ENCODE measurements at places on chromosomes 5 and 9.

- DNase-seq = no peak
These were observed 940 bp upstream of the CAMK4 start for GRCh38 chr5:111223101-111223786.

GRCh38 chr5:141503681-141504080, 14.8 kb downstream of the PCDHGC5 start:
- DNase-seq = no peak

DNA sequence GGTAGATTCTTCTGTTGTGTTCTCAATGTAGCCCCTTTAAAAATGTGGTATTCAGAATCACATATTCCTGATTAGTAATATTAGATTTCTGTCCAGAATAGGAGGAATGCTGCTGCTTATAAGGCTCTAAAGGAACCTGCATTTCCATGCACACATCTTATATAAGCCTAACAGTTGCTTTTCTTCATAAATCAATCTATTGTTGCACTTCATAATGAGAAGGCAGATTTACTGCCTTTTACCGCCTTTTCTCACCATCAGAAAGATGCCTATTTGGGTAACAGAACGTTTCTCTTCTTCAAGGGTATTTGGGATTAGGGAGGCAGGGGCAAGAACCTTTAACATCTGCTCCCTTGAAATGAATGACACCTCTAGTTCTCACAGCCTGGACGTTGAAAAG, 243.4 kb downstream of the MLLT3 start:
- no peak for DNase-seq

DNA sequence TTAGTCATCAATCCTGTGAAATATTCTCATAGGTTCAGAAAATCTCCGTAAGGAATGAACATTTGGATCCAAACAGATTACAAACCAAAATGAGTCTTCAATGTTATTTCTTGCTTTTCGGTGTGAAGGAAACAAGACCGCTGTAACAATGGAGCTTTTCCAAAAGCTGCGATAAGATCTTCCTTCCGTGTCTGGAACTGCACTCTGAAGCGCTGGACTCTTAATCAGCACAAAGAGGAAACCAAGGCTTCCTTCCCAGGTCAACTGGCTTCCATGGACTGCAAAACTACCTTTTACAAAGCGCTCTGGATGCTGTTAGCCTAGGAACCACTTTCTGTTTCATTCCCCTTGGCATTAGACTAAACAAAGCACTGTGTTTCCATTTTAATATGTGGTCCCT, 137.9 kb upstream of the BASP1 start:
- no peak for DNase-seq

GRCh38 chr9:117437283-117437682, 22.4 kb upstream of the ASTN2 start:
- DNase-seq = no peak

DNA sequence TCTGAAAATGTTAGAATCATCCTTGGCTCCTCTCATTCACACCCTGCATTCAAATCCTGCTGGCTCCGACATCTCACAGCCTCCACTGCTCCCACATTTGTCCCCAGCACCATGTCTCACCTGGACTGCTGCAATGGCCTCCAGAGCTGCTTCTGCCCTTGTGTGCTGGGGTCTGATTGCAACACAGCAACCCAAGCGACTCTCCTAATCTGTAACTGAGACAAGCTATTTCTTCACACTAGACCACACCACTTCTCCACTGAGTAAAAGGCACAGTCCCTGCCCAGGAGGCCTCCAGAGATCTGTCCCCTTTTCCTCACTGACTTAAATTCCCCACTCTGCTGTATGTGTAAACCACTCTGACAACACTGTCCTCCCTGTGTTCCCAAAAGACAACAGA, 151.1 kb upstream of the TAS2R1 start:
- DNase-seq = no peak

- no peak for DNase-seq
These were observed 71.0 kb downstream of the FANCC start for GRCh38 chr9:95246547-95246946.

- DNase-seq = no peak
These were observed 132.9 kb upstream of the NR3C1 start for GRCh38 chr5:143536364-143536763.

DNA sequence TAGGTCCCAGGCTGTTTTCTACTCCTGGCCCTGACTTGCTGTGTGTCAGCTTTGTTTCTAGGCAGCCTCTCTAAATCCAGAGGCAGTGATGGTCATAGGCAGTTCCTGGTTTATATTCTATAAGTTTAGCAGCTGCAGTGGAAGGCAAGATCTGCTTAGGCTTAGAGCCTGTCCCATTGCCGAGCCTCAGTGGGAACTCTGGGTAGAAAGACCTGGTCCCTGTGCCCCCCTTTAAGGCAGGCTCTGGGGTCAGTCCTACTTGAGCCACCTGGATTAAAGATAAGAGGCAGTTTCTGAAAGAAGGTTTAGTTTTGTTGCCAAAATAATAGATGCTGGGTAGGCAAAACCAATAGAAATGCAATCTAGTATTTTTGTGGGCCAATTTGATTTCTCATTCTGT, 13.6 kb downstream of the MCCC2 start:
- no peak for DNase-seq

DNA sequence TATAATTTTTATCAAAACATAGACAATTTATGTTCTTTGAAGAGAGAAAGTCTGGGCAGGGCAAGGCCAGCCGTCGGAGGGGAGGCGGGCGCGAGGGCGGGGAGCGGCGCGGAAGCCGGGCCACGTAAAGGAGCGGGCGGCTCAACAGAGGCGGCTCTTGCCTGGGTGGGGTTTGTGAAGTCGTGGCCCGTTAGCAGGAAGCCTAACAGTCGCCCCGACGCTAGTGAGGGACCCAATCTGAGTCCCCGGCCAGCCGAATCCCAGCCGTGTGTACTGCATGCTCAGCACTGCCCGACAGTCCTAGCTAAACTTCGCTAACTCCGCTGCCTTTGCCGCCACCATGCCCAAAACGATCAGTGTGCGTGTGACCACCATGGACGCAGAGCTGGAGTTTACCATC, 1129.2 kb downstream of the CDH9 start:
- no peak for DNase-seq

- no peak for DNase-seq
These were observed 30.9 kb downstream of the KCTD16 start for GRCh38 chr5:144201588-144201987.

DNA sequence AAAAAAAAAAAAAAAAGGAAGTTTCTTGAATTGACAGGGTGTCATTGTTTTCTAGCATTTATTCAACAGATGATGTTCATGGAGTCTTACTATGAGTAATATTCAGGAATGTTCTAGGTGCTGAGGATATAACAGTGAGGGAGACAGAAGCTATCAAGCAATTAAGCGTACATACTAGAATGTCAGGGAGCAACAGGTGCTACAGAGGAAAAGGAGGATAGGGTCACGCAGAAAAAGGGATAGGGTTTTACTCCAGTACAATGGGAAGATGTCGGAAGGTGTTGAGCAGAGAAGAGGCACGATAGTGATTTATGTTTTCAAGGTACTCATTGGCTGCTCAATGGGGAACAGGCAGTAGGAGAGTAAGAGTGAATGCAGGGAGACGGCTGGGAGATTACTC, 6.6 kb upstream of the RASGRF2 start:
- no peak for DNase-seq

DNA sequence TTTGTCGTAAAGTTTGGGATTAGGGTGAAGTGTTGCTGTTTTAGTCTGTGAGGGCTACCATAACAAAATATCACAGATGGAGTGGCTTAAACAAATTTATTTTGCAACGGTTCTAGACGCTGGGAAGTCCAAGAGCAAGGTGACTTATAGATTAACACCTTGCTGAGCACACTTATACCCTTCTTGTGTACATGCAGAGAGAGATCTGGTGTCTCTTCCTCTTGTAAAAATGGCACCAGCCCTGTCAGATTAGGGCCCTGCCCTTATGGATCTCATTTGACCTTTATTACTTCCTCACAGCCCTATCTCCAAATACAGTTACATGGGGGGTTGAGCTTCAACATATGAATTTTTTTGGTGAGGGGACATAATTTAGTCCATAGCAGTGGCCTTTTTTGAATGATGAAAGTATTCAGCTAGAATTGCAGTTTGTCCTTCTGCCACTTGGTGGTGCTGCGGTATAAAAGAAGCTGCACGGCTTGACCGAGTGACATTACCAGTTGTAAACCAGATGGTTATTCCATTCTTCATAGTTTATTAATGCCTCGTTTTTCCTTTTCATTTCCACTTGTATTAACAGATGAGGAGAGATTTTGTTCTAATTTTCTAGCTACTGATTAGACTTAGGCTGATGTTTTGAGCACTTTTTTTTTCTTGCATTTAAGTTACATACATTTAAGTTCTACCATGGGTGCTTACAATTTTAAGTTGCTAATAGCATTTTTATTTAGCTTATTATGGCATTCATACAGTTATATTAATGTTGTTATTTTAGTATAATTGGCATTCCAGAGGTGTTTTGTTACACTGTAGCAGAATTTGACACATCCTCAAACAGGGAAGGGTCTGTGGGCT, 19.4 kb downstream of the DCP2 start:
- DNase-seq = peak; percentile 79

DNA sequence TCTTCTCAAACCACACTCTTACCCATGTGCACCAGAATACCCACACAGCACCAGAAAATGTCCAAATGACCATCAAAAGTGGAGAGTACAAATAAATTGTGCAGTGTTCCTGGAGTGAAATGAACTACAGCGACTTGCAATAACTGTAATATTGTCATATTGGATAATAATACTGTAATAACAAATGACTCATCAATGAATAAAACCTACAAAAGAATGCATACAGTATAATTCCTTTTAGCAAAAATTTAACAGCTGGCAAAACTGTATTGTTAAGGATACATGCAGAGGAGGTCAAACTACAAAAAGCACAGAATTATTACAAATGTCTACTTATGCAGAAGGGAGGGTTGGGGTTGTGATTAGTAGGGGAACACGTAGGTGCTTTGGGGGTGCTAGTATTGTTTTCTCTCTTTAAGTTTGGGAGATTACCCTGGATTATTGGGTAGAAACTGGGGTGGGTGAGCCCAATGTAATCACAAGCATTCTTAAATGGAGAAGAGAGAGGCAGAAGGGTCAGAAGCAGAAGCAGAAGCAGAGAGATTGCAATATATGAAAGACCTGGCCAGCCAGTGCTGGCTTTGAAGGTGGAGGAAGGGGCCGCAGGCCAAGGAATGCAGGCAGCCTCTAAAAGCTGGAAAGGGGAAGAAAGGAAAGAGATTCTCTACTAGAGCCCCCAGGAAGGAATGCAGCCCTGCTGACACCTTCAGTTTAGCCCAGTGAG, 21.8 kb downstream of the IRF1 start:
- no peak for DNase-seq

- no peak for DNase-seq
These were observed 39.1 kb upstream of the S1PR3 start for GRCh38 chr9:88952086-88952615.

DNA sequence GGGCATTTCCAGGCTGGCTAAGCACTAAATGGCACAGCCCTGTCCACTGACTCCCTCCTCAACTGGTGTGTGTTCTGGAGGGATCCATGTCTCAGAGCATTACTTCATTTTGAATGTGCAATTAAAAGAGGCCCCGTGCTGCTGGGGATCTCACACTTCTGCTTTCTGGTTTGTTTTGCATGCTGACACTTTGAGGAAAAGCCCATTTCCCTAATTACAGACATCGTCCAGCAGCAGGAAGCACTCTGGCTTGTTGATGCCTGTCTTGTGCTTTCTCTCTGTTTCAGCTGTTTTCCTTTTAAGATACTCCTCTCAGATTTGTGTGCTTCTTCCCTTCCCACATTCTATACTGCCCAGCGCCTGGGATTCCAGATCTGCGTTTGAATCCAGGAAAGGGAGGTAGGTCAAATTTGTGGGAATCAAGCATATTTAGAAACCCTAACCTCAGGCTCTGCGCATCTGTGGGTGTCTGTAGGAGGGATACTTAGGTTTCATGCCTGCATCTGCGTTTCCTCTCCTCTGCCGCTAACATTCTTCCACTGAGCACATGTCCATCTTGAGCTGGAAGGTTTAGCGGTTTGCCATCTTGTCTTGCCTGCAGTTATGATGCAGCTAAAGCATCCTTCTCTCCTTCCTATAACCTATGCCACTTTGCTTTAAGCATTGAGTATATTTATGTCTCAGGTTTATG, 25.7 kb downstream of the SYK start:
- DNase-seq = no peak

DNA sequence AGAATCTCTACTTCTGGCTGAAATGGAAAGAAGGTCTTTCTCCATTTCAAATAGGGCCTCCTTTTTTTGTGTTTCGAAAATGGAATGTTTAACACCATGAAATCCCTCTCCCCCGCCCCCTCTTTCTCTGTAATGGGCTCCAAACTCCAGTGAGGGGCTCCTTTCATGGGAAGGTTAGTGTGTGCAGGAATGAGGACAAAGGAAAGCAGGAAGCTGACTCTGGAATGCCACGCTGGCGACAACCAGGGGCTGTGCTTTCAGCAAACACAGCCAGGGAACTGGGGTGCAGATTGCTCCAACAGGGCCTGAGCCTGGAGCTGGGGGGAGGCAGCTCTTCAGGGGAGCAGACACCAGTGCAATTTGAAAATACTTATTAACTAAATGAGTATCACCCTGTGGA, 82.8 kb downstream of the CRB2 start:
- DNase-seq = no peak

GRCh38 chr9:4842734-4843133, 50.0 kb downstream of the RCL1 start:
- no peak for DNase-seq

GRCh38 chr5:124182133-124182532, 564.3 kb downstream of the ZNF608 start:
- no peak for DNase-seq

GRCh38 chr9:32992595-32993238, 8.7 kb downstream of the APTX start:
- DNase-seq = no peak

DNA sequence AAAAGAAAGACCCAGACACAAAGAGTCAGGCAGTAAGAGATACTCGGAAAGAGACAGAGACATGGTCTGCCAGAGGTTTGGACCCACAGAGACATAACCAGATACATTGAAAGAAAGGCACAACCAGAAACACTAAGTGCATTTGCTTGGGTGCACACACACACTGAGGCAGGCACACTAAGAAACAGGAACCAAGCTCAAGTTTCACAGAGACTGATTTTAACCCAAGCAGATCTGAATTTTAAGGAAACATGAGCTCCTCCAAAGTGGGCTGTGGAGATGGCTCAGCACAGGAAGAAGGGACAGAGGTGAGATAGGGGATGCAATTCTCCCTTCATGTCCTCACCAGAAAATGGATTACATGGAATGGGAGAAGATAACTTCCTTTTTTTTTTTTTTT, 9.5 kb downstream of the AQP3 start:
- DNase-seq = no peak

GRCh38 chr9:88680505-88681160, 145.7 kb downstream of the NXNL2 start:
- DNase-seq = no peak

- no peak for DNase-seq
These were observed 5.1 kb upstream of the MOB3B start for GRCh38 chr9:27534658-27535209.

GRCh38 chr5:61999371-61999770, 306.6 kb upstream of the KIF2A start:
- DNase-seq = no peak

GRCh38 chr9:106622164-106622487, 240.8 kb upstream of the ZNF462 start:
- DNase-seq = no peak

GRCh38 chr5:81949462-81949861, 22.4 kb upstream of the ATG10 start:
- DNase-seq = no peak

GRCh38 chr5:159424123-159424522, 93.8 kb upstream of the IL12B start:
- no peak for DNase-seq

- no peak for DNase-seq
These were observed 120.6 kb upstream of the GABRP start for GRCh38 chr5:170662966-170663365.
